ENCODE measurements at places on chromosomes 1 and 21. TPM values are rescaled to one million over a fixed set of nuclear protein-coding genes. Genes with fewer than 3 reads are reported as not detected.

GRCh38 chr1:97820470-97821188, 100.2 kb downstream of the DPYD start:
- DNase-seq: peak; percentile 16

DNA sequence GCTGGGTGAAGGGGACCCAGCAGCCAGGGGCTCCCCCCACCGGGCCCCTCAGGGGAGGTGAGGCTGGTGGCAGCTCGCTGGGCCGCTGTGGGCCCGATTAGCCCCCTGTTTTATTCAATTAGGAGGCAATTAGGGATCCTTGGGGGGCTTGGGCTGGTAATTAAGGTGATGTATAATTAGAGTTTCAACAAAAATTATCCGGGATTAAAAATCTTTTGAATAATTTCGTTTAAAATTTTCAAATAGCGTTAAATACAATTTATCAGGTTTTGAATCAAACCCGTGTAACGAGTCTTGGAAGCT, 4.1 kb downstream of the PRDM16 start:
- no peak for DNase-seq

DNA sequence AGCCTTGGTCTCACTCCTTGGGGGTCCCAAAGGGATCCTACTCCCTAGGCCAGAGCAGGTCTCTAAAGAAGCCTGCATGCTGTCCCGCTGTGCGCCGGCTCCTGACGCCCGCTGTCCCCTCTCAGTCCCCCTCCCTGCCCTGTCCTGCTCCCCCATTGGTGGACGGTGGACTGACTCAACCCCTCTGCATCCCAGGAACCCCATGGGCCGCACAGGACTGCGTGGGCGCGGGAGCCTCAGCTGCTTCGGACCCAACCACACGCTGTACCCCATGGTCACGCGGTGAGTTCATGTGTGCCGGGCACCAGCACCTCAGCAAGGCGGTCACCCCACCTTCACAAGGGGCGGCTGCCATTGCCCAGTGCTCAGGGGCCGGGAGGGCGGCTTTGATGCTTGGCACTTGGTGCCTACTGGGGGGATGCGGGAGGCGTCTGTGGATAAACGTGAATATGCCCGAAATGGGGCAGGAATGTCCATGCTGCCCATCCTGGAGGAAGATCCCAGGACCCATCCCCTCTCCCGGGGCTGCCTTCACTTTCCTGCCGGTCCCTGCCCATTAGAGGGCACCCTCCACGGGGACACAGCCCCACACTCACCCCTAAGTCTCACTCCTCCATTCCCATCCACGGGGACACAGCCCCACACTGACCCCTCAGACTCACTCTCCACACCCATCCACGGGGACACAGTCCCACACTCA, 20.2 kb upstream of the LRRC3 start:
- DNase-seq: no peak

- no peak for DNase-seq
Observed at GRCh38 chr21:22352088-22352487, 1353.9 kb downstream of the NCAM2 start.

GRCh38 chr1:184456189-184456588, 69.4 kb downstream of the C1orf21 start:
- DNase-seq: no peak

DNA sequence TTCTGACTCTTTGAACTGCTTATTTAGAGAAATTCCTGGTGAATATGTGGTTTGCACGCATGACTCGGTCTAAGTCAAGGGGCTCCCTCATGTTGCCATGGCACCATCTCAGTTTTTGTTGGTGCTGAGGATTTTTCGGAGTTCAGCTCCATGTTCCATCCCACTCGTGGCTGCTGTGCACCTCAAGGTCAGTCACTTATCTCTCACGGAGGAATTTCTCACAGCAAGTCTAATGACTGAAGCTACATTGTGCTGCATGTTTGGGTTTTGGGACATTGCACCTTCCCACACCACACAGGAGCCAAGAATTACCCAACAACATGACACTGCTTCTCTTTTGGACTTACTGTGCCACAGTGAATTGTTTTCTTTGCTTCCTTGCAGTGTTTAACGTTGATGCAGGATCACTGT, 269.9 kb downstream of the NCAM2 start:
- DNase-seq: peak; percentile 60

DNA sequence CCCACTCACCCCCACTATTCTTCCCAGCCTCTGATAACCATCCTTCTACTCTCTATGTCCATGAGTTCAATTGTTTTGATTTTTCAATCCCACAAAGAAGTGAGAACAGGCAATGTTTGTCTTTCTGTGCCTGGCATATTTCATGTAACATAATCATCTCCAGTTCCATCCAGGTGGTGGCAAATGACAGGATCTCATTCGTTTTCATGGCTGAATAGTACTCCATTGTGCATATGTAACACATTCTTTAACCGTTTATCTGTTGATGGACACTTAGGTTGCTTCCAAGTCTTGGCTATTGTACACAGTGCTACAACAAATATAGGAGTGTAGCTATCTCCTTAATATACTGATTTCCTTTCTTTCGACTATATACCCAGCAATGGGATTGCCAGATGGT, 169.3 kb upstream of the NFIA start:
- no peak for DNase-seq

DNA sequence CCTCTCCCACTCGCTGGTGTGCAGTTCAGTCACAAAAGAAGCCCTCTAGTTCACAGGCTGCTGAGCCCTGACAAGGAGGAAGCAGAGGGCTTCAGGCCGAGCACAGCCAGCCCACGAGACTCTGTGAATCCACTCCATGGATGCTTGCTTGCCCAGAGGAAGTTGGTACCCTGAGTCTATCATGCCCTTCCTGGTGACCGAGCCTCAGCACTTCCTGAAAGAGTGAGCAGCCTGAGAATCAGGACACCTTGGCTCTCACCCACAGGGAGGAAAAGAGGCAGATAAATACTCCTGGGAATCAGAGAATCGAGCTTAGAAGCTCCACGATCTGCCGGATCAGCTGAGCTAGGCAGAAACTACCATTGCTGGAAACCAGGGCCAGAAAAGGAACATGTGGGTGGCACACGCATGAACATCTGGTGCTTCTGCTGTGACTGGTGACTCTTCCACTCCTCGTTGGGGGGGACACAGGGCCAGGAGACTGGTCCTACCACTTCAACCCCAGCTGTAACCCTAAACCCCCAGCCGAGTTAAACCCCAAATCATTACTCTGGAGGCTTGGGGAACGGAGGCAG, 376.3 kb upstream of the CAMK1G start:
- no peak for DNase-seq

DNA sequence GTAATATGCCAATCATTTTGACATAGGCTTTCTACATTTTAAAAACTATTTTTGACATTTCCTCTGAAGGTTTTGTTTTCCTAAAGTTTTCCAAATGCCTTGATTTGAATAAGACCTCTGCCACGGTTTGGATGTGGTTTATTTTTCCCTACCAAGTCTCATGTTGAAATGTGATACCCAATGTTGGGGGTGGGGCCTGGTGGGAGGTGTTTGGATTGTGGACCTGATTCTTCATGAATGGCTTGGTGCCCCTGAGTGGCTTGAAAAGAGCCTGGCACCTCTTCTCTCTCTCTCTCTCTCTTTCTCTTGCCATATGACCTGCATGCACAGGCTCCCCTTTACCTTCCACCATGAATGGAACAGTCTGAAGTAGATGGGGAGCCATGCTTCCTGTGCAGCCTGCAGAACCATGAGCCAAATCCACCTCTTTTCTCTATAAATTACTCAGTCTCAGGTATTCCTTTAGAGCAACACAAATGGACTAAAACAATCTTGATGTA, 14.8 kb downstream of the MMEL1 start:
- DNase-seq: no peak

GRCh38 chr1:234718496-234719453, 108.8 kb upstream of the IRF2BP2 start:
- DNase-seq: no peak

The DDAH1 gene
- total RNA-seq: 76.7 TPM

The S1PR1 gene
- 10.6 TPM for total RNA-seq

- DNase-seq: peak; percentile 21
Observed at GRCh38 chr1:65948609-65949229, 156.0 kb downstream of the PDE4B start.

DNA sequence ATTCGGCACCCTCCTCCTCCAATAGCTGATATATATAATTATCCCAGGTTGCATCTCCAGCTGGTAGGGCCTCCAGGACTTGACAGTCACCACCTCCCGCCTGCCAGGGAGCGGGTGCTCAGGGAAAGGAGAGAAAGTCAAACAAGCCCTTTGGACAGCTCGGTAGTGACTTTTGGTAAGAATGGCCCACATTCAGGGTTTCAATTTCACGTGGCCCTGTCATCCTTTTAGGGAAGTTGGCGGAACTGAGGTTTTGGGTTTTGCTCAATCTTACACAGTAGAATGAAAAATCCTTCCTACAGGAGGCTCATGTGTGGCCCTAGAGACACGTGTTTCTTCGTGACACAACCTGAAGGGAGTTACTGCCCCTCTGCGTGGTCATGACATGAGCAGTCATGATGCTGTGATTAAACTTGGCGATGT, 44.2 kb downstream of the CAPN8 start:
- DNase-seq: no peak

The GNAT2 gene
- total RNA-seq: not detected

GRCh38 chr1:67013573-67013972, 40.4 kb downstream of the SLC35D1 start:
- DNase-seq: peak; percentile 81

DNA sequence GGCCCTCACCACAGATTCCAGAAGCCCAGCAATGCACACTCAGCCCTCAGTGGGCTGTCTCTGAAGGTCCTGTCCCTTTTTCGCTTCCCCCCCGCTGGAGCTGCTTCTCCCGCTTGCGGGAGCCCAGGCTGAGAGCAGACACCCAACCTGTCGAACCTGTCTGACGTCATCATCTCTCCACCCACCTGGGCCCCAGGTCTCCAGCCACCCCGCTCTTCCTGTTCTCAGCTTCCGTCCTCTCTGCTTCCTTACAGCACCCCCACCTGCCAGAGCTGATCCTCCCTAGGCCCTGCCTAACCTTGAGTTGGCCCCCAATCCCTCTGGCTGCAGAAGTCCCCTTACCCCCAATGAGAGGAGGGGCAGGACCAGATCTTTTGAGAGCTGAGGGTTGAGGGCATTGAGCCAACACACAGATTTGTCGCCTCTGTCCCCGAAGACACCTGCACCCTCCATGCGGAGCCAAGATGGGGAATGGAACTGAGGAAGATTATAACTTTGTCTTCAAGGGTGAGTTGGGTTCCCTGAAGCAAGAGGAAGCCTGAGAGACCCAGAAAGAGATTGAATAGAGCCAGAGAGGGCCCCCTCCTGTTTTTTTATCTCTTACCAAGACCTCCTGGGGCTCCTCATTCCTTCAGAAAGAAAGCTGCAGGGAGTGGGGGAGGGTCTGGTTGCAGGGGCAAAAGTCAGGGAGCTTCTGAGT, at the start of gene RAB25:
RAB25 (plus strand) TSS at position 224 of the 700 bp plus-strand sequence; CDS start at position 465, 241 bp downstream.
- no peak for DNase-seq

- DNase-seq: peak; percentile 55
Observed at GRCh38 chr21:32392880-32393676, at the start of gene URB1. URB1 (minus strand) TSS chr21:32393012; CDS start chr21:32392910, 102 bp downstream.

- no peak for DNase-seq
Observed at GRCh38 chr1:54337928-54338327, 68.3 kb downstream of the SSBP3 start.

DNA sequence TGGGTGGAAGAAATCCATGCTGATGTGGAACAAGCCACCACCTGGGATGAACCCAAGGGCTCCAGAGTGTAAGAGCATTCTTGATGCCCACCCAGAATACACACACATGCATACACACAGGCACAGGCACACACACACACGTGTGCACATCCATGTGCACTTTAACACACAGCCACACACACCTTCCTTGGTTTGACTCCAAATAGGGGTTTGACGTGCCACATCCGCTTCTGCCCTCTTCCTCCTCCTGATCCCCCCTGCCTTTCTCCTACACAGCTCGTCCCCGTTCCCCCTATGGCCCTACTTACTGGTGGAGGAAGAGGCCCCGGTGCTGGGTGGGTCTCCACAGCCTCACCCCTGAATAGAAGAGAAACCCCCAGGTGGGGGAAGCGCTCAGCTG, 16.0 kb downstream of the SPATA21 start:
- DNase-seq: no peak

DNA sequence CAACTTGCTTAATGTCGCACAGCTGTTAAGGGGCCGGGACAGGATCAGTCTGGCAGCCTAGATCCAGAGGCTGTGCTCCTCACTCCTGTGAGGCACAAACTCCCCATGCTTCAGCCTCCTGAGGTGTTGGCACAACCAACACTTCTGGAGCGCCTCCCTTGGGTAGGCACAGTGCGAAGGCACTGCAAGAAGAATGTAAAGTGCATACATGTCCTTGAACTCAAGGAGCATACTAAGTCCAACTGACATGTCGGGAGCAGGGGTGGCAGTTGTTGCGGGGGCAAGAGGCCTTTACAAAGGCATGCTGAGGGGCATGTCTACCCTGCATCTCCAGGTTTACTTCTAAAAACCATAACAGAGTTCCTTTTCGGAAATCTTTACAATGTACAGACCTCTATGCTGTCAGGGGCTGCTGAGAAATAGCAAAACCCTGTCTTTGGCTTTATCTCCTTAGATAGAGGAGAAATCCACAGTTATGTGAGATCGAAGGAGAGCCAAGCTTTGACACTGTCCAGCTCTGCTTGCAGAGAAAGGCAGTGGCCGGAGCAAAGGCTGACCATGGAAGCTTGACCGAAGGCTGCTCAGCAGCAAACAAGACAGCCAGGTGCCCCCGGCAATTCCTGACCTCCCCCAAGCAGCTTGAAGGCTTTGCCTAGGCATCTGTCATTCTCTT, 93.9 kb downstream of the CDC7 start:
- DNase-seq: no peak

The PALMD gene
- total RNA-seq: 0.41 TPM

The PLXNA2 gene
- 17.7 TPM for total RNA-seq

DNA sequence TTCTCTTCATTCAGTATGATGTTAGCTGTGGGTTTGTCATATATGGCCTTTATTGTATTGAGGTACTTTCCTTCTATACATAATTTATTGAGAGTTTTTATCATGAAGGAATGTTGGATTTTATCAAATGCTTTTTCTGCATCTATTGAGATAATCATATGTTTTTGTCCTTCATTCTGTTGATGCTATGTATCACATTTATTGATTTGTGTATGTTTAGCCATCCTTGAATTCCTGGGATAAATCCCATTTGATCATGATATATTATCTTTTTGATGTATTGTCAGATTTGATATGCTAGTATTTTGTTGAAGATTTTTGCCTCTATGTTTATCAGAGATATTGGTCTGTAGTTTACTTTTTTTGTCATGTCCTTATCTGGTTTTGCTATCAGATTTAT, 20.9 kb upstream of the GPR161 start:
- DNase-seq: no peak

- DNase-seq: peak; percentile 44
Observed at GRCh38 chr1:22452481-22452957, 868 bp downstream of the ZBTB40 start.

DNA sequence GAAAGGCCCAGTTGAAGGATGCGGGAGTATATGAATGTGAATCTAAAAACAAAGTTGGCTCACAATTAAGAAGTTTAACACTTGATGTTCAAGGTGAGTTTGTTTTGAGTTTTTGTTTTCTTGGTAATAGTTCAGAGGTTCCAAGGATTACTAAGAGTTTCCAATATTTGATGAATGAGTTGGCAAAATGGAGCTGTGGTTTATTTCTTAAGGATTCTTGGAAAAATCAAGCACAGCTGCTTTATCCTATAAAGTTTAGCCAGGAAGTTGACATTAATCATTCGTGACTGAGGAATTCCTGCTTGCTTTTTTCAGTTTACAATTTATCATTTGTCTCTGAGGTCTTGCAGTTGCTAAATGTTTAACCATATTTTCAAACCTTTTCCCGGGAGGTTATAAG, 15.1 kb downstream of the VCAM1 start:
- DNase-seq: peak; percentile 97

- no peak for DNase-seq
Observed at GRCh38 chr1:19825298-19825697, 10.2 kb upstream of the RNF186 start.

GRCh38 chr1:16607433-16607851, 5.9 kb downstream of the NBPF1 start:
- DNase-seq: no peak
